ENCODE measurements at places on chromosomes 7 and 10.

DNA sequence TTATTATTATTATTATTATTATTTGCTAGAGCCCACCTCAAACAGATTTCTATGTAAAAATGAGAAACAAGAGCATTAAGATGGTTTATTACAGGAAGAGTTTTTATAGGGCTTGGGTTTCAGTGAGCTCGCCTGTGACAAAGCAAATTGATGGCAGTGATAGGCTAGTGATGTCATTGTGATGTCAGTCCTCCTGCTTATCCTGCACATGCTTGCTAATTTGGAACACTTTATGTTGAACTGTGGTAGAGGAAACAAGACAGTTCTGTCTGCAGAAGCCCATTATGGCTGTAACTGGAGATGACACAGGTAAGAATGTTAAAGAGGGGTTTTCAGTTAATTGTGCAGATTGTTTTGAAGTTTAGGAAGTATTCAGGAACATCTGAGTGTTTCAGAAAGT, 68.3 kb downstream of the CREM start:
- no peak for DNase-seq

- DNase-seq = no peak
Observed at GRCh38 chr7:116404389-116404788, 95.1 kb upstream of the CAV2 start.

- DNase-seq = no peak
Observed at GRCh38 chr7:69687739-69688433, 89.6 kb downstream of the AUTS2 start.

DNA sequence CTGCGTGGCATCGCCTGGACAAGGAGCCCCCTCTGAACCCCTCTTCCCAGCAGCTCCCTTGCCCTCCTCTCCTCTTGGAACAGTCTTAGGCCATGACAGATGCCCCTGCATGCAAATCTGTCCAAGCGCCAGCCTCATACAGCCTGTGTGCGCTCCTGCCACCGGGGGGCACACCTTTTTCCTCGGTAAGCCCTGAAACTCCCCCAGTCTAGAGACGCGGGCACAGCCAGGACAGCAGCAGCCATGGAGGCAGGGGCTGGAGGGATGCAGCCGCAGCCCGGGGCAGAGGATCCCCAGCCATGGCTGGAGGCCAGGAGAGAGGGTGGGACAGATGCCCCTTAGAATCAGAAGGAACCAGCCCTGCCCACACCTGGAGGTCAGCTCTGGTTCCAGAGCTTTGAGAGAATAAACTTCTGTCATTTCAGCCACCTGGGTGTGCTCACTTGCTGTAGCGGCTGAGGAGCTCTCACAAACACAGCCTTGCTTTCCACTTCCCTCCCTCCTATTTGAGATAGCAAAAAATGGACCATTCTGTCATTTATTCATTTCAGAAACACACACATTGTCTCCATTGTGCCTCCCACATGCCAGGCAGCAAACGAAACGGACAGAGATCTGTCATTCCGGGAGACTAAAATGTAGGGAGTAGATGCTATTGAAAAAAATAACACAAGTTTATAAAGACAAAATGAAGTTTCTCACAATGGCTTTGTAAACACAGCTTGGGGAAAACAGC, 241.5 kb downstream of the WDR37 start:
- no peak for DNase-seq

- no peak for DNase-seq
Observed at GRCh38 chr7:6228361-6229229, 43.8 kb downstream of the CYTH3 start.

- DNase-seq = no peak
Observed at GRCh38 chr7:47095946-47096345, 486.0 kb downstream of the TNS3 start.
